GM23338 (cell line): ENCODE measurements at places on chromosomes 11 and 22.
A peak's percentile ranks its signal among the peaks of the same experiment; 100 is the strongest.

GRCh38 chr11:119056421-119056999 is 495 bp downstream of the HYOU1 start:
- peak; percentile 80 for DNase-seq

GRCh38 chr11:34188181-34188580 is 82.8 kb downstream of the NAT10 start:
- DNase-seq, result peak; percentile 62

DNA sequence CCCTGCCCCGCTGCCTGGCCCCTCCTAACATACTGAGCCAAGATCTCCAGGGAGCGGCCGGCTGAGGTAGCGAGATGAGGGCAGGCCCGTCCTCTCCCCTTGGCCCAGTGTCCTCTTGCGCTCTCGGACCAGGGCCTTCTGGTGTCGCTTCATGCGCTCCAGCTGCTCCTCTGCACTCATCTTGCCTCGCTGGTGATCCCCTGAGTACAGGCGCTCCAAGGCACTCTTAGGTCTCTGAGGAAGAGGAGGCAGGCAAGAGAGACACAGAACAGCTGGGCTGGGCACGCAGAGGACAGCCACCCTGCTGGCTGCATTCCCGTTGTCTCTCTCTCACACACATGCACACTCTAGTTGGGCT is 50.6 kb downstream of the C11orf58 start:
- DNase-seq, result no peak

DNA sequence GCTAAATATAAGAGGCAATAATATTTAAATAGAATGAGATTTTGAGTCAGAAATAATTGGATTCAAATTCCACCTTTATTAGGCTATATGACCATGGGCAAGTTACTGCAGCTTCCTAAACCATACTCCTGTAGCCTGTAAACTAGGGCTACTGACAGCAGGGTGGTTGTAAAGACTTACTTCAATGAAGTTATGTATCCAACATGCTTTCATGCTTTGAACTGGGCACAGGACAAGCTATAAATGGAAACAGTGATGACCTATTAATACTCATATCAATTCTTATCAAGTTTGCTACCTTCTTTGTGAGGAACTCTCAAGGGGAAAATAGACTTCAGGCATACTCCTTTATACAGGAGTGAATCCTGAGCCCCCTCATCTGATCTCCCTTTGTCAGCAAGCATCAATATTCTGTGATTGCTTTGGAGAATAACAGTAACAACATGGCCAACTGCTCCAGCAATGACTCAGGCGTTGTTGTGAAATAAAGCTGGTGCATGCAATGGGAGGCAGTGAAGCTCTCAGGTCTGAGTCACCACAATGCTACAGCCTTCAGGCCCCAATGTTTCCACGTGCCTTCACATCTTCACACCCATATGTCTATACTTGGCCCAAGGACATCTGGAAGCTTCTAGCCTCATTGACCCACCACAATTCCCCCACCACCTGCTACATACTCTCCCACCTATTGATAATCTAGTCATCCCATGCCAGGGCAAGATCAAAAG is 102.5 kb downstream of the KCNA4 start:
- no peak for DNase-seq

DNA sequence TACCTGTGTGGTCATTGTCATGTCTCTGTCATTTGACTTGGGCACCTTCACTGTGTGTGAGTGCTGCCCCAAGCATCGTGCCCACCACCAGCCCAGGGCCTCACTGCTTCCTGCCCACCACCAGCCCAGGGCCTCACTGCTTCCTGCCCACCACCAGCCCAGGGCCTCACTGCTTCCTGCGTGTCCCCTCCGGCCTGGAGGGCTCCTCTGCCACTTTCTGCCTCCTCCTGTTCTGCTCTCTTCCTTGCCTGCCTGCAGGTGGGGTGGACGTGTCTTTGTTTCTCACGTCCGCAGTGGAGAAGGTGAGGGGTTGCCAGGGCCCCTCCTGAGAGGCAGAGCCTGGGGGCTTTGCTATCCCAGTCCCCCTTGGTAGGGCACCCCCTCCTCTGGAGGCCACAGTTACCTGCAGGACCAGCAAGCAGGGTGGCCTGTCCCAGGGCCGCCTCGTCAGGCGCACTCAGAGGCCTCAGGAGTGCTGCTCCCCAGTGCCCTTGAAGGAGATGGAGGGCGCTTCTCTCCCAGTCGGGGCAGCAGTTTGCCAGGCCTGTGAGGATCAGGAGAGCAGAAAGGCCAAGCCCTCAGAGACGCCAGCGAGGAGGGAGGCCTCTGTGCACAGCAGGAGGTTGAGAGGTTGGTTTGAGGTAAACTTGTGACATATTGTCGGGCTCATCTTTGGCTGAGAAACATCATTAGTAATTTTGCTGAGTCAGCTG is 290.7 kb downstream of the TBC1D22A start:
- DNase-seq, result no peak

- no peak for DNase-seq
Observed at GRCh38 chr11:14645015-14645912, 1.7 kb downstream of the PDE3B start.

GRCh38 chr11:109708184-109708583 is 286.2 kb downstream of the C11orf87 start:
- DNase-seq, result no peak

GRCh38 chr11:61403658-61404057 is 11.3 kb downstream of the TMEM216 start:
- DNase-seq, result no peak

GRCh38 chr11:16880184-16880801 is 133.9 kb downstream of the PLEKHA7 start:
- DNase-seq, result no peak

DNA sequence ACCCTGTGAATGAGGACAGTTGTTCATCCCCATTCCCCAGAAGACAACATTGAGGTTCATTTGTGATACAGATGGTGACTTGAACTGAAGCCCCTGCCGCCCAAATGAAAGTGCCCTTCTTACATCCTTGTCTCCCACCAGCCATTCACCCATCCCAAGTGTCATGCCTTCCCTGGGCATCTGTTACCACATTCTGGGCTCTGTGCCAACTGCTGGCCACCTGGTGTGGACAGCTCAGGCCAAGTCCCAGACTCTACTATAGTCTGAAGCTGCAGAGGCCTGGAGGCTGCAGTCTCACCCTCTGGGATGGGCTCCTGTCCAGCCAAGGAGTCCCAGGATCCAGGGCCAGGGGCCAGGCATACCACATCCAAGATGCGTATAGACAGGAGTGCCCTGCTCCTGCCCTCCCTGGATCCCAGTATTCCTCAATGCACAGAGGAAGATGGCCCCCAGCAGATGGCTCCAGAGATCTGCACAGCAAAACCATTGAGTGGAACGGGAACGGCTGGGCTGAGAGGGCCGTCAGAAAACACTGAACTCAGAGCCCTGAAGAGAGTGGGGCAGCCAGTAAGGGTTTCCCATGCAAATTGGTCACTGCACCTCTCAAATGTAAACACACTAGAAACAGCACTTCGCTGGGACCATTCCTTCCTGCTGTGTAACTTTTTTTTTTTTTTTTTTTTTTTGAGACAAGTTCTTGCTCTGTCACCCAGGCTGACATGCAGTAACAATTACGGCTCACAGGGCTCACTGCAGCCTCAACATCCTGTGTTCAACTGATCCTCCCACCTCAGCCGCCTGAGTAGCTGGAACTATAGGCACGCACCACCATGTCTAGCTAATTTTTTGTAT is 22.8 kb downstream of the ARRB1 start:
- peak; percentile 81 for DNase-seq

DNA sequence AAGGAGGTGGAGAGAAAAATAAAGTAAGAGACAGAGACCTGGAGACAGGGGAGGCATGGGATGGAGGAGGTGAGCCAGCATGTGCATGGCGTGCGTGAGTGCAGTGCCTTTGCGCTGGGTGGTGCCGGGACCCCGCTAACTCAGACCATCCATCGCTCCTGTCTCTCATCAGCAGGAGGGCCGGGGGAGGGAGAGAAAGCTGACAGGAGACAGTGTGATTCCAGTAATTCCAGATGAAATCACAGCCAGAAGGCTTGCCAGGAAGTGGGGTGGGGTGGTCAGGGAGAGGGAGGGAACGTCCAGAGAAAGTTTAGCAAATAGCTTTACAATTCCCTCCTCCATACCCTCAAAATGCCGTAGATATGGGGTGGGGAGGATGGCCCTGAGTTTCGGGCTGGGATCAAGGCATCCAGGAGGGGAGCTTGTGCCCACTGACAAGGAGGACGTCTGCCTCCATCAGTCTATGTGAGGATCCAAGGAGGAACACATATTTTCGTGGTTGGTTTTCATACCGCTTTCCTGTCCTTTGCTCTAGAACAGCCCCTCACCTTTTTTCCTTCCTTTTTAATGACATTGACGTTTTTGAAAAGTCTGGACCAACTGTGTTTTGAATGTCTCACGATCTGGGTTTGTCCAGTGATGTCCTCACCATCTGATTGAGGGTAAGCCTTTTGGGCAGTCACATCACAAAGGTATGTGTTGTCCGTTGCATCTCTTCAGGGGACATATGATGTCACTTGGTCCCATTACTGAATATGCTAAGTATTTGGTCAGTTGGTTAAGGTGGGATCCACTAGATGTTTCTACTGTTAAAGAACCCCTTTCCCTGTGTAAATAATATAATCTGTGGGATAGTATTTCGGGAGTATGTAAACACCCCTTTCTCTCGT is 567.3 kb downstream of the MIAT start:
- DNase-seq, result no peak

GRCh38 chr11:35794850-35795249 is 132.3 kb downstream of the TRIM44 start:
- no peak for DNase-seq

DNA sequence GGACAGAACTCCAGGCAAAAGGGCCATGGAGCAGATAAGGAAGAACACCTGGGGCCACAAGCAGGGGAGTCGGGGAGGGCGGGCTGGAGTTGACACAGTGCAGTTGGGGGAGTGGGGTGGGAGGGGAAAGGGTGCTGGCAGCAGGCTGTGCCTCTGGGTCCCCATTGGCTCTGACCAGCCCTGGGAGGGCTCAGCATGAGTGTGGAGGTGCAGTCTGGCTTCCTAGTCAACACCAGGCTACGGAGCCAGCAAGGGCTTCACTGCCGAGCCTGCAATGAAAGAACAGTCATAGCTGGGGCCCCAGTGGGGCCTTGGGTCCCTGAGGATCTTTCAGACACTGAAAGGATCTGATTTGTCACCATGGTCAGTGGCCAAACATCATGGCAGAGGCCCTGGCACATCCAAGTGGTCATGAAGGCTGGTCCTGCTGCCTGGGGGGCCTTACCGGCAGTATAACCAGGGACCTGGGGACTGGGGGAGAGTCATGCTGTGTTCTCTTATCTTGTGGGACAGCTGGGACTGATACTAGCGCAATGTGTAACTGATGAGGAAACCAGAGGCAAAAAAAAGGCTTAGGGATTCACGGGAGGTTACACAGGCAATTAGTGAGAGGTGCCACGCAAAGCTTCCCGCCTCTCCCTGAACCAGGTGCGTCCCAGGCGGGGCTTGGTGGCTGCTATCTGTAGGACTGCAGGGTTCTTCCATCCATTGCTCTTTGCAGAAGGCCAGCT is 11.6 kb downstream of the SLC37A2 start:
- no peak for DNase-seq

DNA sequence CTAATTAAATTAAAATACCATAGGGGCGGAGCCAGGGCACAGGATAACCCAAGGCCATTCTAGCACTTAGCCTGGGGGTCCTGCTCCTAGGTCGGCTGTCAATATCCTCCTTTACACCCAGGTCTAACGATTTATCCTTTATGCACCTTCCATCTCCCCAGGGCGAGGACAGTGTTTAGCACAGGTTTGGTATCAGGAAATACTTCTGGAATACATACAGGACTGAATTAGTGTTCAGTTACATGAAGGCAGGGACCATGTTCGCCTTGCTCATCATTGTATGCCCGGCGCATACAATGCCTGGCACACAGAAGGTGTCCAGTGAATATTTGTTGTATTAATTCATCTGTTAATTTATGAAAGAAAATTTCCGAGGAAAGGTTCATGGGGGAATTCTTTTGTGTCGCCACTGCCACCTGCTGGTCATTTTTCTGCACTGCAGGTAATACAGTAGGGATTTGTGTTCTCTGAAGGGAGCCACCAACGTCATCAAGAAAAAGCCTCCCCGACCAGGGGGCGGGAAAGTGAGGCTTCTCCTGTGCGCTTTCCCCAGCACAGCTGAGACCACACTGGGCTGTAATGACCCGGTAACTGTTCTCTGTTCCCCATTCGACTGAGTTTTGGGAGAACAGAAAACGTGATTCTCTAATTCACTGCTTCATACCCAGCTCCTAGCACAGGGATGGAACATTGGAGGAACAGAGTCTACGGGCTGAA is 68.7 kb upstream of the ASPHD2 start:
- DNase-seq, result peak; percentile 94

GRCh38 chr11:85709941-85710702 is 24.1 kb upstream of the CCDC89 start:
- DNase-seq, result no peak

DNA sequence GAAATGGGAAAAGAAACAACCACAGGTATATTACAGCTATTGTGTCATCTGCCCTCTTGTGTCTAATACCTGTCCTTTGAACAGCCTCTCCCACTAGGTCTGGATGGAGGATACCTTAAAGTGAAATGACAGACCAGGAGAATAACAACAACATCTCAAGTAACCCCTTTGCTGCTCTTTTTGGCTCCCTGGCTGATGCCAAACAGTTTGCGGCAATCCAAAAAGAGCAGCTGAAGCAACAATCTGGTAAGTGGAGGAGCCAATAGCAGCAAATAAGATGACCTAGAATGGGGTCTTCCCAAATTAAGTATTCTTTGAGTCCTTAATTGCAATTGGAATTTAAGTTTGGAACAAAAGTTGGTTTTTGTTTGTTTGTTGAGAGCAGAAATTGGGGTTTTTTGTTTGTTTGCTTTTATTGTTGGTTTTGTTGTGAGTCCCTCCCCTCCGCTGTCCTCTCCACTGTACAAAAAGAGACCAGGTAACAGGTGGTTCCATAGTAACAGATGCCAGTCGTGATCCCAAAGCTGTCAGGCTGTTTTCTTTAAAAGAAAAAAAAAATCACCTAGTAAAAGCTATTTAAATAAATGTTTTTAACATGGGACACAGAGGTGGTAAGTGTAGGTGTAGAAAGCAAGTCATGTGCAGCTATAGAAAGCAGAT is 5.7 kb downstream of the UBE4A start:
- DNase-seq, result no peak

GRCh38 chr22:25554238-25554671 is 10.2 kb upstream of the GRK3 start:
- no peak for DNase-seq

DNA sequence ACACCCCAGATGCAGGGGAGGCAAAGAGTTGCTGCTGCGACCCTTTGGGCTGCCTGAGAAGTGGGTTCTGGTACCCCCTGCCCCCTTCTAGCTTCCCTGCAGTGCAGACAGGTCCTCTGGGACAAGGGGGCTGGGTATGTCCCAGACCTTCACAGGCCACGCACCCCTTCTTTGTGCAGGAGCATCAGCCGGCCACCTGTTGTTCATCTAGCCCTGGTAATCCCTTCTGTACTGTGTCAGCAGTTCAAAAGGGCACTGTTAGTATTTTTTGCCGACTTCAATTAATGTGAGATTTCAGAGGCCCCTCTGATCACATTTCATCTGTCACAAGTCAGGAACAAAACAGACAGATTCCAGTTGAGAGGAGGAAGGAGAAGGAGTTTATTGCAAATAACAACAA is 49.9 kb downstream of the ALX4 start:
- no peak for DNase-seq

GRCh38 chr11:77402218-77402556 is 71.7 kb downstream of the PAK1 start:
- peak; percentile 32 for DNase-seq

- no peak for DNase-seq
Observed at GRCh38 chr22:40241200-40241763, 63.6 kb downstream of the TNRC6B start.
